Kidney epithelial cell (primary cell): ENCODE measurements at places on chromosomes 11 and 22. TPM values are rescaled to one million over a fixed set of nuclear protein-coding genes. Genes with fewer than 3 reads are reported as not detected.

Gene CCDC89
- 2.0 and 2.2 TPM in 2 replicates for total RNA-seq

Gene BET1L
- total RNA-seq, result 30.6 and 31.1 TPM in 2 replicates

Gene GLYAT
- total RNA-seq, result not detected in 2 replicates

Gene GTSE1
- total RNA-seq, result 3.8 and 4.5 TPM in 2 replicates

DNA sequence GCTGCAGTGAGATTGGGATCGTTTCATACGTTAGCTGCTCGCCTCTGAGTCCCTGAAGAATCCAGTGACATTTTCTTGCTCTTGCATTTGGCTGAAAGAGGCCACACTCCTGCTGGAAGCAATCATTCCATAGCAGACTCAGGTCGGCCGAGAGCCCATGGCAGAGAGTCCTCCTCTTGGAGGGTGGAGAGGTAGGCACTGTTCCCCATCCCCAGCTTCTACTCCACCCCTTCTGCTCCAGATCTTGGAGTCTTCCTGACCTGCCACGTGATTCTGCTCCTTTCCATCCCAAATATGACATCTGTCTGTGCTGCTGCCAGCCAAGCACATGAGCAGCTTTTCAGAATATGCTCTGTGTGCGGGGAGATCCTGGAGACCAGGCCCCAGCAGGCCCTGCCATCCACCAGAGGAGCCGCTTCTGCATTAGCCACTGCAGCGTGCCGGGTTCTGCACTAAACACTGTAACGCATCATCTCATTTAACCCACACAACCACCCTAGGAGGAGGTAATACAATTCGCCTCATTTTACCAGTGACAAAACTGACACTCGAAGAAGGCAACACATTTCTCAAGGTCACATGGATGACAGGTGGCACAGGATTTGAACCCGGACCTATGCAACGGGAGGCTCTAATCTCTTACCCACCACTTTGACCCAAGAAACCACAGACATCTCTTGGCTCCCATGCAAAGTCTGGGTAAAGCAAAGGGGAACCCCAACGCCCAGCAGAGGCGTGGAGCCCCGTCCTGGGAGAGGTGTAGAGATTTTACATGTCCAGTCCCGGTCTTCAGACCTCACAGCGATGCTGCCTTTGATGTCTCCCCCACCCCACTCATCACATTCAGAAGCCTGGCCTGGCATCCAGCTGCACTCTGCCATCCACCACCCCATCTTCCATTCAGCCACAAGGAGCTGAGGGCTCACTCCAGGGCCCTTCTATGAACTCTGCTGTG is 78.8 kb downstream of the FEZ1 start:
- DNase-seq, result no peak

- no peak for DNase-seq
Measured at GRCh38 chr11:45960387-45961095, 38.1 kb downstream of the LARGE2 start.

- DNase-seq, result no peak
Measured at GRCh38 chr22:39152511-39153219, at the start of gene CBX7. TSS of gene CBX7 (minus strand) at chr22:39152680. CDS start at chr22:39152444, 236 bp downstream.

DNA sequence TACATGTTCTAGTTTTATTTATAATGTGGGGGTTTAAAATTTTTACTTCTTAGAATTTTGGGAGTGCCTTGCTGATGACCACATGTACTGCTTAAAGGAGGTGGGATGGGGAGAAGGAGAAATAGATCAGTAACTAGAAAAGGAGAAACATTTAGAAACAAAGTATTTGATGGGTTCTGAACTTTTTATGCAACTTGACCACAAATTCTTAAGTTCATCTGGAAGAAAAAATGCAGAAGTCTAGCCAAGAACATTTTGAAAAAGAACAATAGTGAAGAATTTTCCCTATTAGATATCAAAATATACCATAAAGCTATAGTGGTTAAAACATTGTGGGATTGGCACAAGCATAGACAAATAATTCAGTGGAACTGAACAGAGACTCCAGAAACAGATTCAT is 73.3 kb upstream of the AMPD3 start:
- no peak for DNase-seq

GRCh38 chr11:108718466-108718865 is 53.6 kb downstream of the DDX10 start:
- no peak for DNase-seq

- DNase-seq, result no peak
Measured at GRCh38 chr11:67381244-67381972, 8.0 kb upstream of the CLCF1 start.

GRCh38 chr11:33021937-33022336 is 6.3 kb downstream of the DEPDC7 start:
- DNase-seq, result no peak

GRCh38 chr11:133526790-133527189 is 5.5 kb downstream of the OPCML start:
- DNase-seq, result no peak

DNA sequence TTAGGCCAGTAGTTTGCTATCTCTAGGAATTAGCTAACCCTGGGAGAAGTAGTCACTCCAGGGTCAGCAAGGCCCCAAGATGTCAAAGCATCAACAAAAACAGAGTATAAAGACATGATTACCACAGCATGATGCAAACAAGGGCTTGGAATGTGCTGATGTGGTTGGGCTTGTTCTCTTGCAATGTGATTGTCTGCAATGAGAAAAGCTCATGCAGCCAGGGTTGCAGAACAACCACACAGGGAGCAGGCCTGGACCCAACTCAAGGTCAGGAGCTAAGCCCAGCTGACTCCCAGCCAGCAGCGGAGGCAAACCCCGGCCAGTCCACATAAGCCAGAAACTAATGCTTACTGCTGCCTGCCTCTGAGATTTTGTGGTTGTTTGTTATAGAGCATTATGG is 132.4 kb upstream of the ZC3H12C start:
- DNase-seq, result no peak

DNA sequence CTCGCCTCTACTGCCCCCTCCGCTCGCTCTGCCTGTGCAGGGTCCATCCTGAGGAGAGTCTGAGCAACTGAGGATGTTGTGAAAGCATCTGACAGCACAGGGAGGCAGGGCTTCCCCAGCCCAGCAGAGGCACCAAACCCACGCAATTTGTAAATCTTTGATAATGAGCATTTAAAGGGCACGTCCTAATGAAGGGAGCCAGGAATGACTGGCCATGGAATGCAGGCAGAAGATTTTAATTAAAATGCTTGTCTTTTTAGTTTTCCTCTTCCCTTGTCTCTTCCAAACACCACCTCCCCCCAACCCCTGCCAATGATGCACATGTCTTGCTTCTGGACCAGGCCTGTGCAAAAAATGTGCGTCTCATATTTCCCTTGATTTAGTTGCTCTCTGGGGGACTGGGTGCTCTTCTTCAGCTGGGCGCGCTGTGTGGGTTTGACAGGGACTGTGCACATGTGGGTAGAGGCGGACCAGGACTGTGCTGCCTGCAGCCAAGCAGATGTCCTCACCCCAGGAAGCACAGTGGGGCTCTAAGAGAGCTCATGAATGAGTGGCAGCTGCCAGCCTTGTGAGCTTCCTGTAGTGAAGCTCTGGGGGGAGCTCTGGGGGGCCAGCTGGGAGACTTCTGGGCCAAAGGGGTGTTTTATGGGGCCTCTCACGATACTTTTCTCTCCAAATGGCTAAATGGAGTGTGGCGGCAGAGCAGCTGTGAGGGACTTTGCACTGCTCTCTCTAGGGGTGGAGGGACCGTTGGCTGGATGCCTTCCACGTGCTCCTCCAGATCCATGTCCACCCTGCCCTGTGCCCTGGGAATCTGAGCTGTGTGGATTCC is 273.5 kb downstream of the ST3GAL4 start:
- DNase-seq, result no peak

- no peak for DNase-seq
Measured at GRCh38 chr11:6319704-6320410, 444 bp downstream of the CAVIN3 start.

DNA sequence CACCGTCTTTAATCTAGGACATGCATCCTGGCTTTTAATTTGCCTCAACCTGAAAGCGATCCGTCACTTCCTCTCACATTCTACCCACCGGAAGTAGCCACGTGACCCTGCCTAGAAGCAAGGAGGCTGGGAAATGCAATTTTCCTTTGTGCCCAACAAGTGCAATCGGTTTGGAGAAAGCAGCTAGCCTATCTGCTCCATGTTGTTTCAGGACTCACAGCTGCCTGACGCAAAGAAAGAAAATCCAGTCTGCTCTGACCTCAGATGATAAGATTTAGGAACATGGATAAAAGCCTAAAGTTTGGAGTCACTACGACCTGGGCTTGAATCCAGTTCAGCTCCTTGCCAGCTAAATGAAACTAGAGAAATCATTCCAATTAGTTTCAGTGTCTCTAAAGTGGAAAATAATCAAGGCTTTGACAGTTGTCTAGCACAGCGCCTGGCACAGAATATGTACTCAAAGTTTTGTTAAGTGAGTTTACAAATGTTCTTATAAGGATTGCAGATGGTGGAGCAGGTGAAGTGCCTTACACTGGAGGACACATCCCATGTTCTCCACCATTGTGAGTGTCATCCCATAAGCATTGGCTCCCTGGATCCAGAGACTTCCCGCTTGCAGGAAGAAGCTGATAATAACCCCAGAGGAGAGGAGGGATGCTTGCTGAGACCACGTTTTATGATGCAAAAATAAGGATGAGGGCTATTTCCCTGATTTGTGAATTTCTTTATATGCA is 553.7 kb downstream of the MN1 start:
- no peak for DNase-seq

GRCh38 chr22:19607192-19608002 is 83.2 kb upstream of the CLDN5 start:
- DNase-seq, result no peak

DNA sequence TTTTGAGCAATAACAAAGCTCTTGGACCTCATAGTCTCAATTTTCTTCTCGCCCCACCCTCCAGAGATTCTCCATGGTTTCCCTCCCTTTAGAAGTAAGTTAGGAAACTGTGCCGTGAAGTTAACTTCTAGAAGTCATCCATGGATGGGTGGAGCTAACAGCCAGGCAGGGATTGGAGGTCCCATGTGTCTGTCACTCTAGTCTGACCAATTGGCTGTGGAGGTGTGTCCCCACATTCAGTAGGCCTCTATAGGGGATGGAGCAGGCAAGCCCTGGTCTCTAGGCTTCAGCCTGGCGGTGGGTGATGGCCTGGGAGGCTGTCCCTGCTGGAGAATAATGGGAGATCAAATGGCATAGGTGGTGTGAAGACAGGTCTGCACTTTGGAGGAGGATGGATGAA is 50.7 kb downstream of the TP53I11 start:
- no peak for DNase-seq

DNA sequence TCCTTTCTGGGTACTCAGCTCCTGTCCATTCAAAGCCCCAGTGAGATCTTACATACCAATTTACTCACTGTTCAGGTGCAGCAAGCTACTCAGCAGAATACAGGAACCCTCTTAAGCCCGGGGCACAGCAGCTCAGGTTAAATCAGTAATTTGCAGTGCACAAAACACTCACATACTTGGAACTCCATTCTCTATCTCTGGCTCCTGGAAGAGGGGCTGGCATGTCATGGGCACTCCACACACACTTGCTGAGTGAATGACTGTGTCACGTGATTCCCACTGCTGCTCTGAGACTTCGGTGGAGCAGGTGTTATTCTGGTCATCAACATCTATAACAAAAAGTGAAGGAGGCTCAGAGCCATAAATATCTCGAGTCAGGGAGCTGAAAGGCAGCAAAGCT is 157.3 kb upstream of the BDNF start:
- no peak for DNase-seq

DNA sequence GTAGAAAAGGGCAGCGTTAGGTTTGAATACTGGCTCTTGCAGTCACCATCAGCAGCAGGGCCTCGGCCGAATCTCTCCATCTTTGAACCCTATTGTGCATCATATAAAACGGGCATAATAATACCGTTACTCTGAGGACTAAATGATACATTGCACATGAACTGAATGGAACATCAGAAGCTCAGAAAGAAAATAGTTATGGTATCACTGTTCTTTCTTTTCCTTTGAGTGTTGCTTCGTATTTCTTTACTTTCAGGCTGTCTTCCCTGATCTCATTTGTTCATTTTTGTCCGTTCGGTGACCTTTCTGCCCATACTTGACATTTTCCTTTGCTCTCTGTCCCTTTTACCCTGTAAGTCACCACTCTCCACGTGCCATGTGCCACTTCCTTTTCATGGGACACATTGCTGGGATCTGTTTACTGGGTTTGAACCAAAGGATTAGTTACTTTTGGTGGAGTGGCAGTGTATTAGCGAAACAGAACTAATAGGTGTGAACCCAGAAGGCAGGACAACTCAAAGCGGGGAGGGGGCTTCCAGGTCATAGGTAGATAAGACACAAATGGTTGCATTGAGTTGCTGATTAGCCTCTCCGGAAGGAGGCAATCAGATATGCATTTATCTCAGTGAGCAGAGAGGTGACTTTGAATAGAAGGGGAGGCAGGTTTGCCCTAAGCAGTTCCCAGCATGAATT is 717 bp upstream of the ZNF202 start:
- DNase-seq, result no peak

DNA sequence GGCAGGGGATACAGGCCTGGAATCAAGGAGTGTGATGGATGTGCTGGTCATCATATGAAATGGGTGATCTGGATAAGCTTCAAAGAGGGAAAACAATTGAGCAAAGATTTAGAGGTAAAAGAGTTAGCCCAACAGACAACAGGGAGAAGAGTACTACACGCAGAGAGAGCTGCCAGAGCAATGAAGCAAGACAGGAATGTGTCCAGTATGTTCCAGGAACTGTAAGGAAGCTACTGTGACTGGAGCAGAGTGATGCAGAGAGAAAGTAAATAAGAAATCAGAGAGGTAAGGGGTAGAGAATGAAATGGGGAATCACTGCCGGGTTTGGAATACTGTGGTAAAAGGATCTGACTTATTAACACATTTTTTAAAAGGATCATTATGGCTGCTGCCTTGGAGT is 255.1 kb downstream of the DCDC1 start:
- peak; percentile 4 for DNase-seq

GRCh38 chr11:67269401-67270255 is 3.4 kb downstream of the GRK2 start:
- no peak for DNase-seq

DNA sequence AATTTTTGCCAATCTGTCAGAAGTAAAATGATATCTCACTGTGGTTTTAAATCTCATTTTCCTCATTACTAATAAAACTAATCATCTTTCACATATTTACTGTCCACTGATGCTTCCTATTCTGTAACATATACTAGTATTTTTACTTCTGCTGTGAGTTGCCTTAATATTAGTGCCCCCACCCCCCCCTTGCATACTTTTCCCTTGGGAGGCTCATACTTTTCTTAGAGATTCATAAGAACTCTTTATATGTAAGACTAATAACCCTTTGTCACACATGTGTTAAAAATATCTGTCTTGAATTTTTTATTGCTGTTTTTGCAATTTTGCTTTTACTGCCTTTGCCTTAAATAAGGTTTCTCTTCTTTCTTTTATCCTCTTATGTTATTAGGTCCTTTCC is 87.2 kb downstream of the PHF21A start:
- no peak for DNase-seq
